ENCODE measurements at places on chromosomes 6 and 20. TPM values are rescaled to one million over a fixed set of nuclear protein-coding genes. Genes with fewer than 3 reads are reported as not detected.

Gene ARMH2
- total RNA-seq, result not detected

GRCh38 chr6:7628909-7629308, 38.9 kb downstream of the SNRNP48 start:
- H3K4me3 ChIP-seq, result no peak overlapping the region
- H3K4me1 ChIP-seq, result peaks cover 17% of the 10 kb centered on the region
- peaks cover 6% of the 10 kb centered on the region for H3K27me3 ChIP-seq
- no peak for DNase-seq

DNA sequence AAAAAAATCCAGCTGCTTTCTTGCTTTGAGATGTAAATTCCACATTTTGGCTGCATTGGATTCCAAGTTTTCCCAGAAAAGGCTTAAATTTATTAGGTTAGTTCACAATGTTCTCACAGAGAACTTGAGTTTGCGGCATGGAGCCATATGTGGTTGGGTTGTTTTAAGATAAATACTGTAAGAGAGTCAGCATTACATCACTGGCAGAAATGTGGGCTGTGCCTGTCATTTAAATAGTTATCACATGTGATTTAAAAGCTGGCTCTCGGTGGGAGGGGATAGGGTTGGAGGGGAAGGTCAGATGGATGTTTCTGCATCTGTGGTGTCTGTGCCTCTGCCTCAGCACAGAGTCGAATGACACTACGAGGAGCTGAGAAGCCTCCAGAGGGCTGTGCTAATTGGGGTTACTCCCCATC, 73.8 kb upstream of the SCP2D1 start:
- DNase-seq, result peak; percentile 70
- H3K36me3 ChIP-seq, result peaks cover 3% of the 10 kb centered on the region
- H3K27me3 ChIP-seq, result peaks cover 1% of the 10 kb centered on the region
- H3K4me3 ChIP-seq, result peak overlapping the region; percentile 79

DNA sequence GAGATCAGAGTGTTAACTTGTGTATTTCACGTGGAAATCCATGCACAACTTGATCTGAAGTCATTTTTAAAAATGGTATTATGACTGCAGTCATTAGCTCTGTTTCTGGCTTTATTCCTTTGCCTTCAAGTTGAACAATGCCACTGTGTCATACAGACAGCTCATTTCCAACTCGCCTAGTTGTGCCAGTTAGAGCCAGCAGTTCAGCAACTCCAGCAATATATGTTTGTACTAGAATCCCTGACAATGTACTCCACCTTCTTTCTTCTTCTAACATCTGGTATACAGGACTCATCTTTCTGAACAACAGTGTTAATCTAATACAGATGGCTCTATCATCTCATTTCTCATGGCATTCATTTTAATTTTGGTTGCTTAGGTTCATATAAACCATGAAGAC, 418.3 kb upstream of the POU3F2 start:
- no peak overlapping the region for H3K27ac ChIP-seq
- no peak overlapping the region for H3K4me3 ChIP-seq
- no peaks in the 10 kb centered on the region for H3K4me1 ChIP-seq

DNA sequence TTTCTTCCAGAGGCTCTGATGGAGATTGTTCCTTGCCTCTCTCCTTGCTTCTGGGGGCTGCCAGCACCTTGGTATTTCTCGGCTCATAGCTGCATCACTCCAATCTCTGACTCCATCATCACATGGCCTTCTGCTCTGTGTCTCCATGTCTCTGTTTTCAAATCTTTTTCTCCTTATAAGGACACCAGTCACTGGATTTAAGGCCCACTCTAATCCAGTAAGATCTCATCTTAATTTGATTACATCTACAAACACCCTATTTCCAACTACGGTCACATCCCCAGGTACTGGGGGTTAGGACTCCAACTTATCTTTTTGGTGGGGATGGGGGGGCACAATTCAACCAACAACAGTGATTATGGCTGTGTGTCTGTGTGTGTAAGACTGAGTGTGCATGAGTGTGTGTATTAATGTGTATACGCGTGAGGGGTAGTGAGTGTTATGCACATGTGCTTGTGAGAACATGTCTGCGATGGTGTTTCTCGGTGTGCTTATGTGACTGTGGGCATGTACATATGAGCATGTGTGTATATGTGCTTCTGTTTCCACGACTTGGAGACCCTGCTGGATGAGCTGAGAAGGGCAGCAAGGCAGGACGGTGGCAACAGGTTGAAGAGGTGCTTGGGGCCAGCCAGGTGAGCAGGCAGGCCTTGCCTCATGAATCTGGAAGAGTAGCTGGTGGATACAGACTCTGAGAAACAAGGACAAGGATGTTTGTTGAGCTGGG, 130.5 kb downstream of the MRPL14 start:
- H3K27me3 ChIP-seq, result no peaks in the 10 kb centered on the region
- H3K4me3 ChIP-seq, result no peak overlapping the region
- H3K36me3 ChIP-seq, result no peaks in the 10 kb centered on the region
- DNase-seq, result no peak
- peaks cover 20% of the 10 kb centered on the region for H3K4me1 ChIP-seq

- peaks cover 7% of the 10 kb centered on the region for H3K27me3 ChIP-seq
- no peak overlapping the region for H3K4me3 ChIP-seq
- H3K27ac ChIP-seq, result no peak overlapping the region
- no peak for DNase-seq
- no peaks in the 10 kb centered on the region for H3K36me3 ChIP-seq
Measured at GRCh38 chr6:90214461-90214860, 82.2 kb downstream of the BACH2 start.

- no peak for DNase-seq
- H3K4me1 ChIP-seq, result peaks cover 6% of the 10 kb centered on the region
- H3K27me3 ChIP-seq, result no peaks in the 10 kb centered on the region
- peaks cover 26% of the 10 kb centered on the region for H3K36me3 ChIP-seq
Measured at GRCh38 chr6:155534678-155535077, 79.0 kb upstream of the NOX3 start.

GRCh38 chr6:168647271-168647670, 206.3 kb downstream of the SMOC2 start:
- H3K4me3 ChIP-seq, result no peak overlapping the region
- no peak overlapping the region for H3K27ac ChIP-seq
- DNase-seq, result no peak
- no peaks in the 10 kb centered on the region for H3K4me1 ChIP-seq
- H3K27me3 ChIP-seq, result peaks cover 1% of the 10 kb centered on the region

DNA sequence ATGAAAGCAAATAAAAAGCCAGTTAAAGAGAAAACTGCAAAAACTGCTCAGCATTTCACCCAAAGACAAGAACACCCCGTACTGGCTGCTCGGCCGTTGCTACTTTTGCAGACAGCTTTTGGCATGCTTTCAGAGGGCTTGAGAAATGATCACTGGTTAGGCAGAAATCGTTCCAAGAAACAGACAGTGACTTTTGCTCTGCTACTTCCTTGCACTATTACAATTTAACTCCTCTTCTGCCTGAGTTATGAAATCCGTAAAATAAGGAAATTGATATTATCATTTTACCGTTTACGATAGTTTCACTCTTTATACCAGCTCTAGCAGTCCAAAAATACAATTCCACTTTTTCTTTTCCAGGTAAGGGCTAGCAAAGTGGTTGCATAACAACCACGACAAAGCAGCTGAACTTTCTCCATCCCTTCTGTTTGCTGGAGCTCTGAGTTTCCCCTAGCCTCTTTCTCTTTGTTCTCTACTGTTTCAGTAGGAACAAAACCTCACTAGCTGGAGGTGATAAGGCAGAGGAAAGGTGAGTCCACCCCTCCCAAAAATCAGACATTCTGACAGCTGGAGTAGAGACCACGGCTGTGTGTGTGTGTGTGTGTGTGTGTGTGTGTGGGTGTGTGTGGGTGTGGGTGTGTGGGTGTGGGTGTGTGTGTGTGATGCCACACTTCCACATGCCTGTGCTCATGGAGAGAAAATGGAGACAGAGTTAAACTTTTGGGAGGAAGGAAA, 191.8 kb upstream of the RREB1 start:
- peak overlapping the region; percentile 44 for H3K4me3 ChIP-seq
- peaks cover 8% of the 10 kb centered on the region for H3K4me1 ChIP-seq
- no peaks in the 10 kb centered on the region for H3K36me3 ChIP-seq
- peak; percentile 20 for DNase-seq

Gene MLIP
- total RNA-seq, result not detected

DNA sequence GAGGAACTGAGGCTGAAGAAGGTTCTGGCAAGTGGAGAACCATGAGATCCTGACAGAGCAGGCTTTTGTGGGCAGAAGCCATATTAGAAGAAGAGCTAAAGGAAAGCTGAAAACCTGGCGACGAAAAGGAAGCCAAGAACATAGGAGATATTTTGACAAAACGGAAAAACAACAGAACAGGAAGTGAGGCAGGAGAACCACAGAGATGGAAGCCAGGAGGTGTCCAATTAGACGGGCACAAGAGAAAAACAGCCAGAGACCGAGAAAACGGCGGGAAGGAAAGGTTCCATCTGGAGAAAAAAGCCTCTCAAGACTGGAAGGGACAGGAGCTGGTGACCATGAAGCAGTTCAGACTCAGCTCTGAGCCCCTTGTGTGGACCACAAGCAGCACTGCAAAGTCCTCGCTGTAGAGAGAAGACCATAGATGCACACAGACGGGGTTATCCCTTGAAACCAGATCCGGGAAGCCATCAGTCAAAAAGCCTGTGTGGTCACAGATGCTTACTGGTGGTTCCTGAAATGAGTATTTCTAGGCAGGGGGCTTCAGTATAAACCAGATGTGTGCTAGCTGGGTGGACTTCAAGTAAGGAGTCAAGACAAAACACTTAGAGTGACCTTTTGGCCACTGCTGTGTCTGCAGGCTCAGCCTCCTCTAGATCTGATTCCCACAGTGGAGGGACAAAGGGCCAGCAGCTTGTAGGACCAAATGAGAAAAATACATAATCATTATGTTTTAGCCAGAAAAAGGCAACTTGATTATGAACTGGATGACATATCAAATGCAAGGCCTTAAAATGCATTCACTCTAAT, 30.7 kb downstream of the SSR1 start:
- no peak overlapping the region for H3K4me3 ChIP-seq
- H3K4me1 ChIP-seq, result no peaks in the 10 kb centered on the region
- DNase-seq, result no peak

DNA sequence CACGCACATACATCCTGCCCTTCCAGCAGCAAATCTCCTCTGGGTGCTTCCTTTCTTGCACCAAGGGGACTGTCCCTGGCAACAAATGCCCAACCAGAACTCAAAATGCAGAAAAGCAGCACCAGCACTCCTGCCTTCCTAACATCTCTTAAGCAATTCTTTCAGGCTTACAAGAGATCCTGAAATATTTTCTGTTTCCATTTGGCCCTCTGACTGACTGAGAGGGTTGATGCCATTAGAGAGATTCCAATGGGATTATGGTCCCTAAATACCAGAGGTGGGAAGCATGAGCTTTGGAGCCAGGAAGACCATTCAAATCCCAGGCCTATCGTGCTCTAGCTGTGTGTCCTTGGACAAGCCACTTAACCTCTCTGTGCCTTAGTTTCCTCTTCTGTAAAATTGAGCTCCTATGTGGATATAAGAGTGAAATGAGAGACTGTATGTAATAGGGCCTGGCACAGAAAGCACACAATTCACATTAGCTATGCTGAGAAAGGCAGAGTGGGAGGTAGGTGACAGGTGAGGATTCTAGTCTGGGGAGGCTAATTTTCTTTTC, 56.8 kb downstream of the PRDM1 start:
- DNase-seq, result no peak
- H3K36me3 ChIP-seq, result no peaks in the 10 kb centered on the region
- H3K4me1 ChIP-seq, result peaks cover 39% of the 10 kb centered on the region
- H3K27me3 ChIP-seq, result peaks cover 4% of the 10 kb centered on the region

DNA sequence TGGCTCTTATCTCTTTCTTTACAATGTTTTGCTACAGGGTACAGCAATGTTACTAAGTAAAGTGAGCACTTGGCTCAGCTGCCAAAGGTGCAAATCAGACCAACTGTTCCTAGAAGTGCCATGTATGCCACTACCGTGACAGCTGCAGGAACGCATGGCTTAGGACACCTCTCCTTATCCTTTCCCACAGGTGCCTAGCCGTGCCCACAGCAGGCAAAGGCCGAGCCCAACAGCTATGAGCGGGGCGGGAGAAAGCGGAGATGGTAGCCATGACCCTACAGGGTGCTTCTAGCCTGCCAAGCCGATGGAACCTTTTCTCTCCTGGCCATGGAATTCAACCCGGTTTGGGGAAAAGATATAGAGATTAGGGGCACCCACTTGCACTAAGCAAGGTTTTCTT, 97.1 kb downstream of the FAXC start:
- no peak overlapping the region for H3K27ac ChIP-seq
- no peaks in the 10 kb centered on the region for H3K4me1 ChIP-seq
- H3K36me3 ChIP-seq, result no peaks in the 10 kb centered on the region

DNA sequence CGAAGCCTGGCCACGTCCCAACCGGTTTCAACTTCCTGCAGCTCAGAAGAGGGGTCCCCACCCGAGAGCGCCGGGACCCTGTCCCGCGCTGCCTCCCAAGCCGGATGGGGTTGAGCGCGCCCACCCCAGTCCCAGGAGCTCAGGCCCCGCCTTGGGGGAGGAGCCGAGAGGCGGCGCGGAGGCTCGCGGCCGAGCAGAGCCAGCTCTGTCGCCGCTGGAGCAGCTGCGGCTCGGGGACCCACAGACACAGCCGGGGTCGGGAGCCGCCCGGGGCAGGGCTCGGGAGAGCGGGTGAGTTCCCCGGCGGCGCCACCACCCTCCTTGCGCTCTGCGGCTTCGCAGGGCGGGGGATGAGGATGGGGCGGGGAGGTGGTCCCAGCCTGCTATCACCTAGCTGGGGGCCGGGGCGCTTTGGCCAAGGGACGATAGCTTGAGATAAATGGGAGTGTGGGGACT, at the start of gene PPP1R16B:
Gene PPP1R16B, plus strand, starts transcription at position 196 of the 456 bp plus-strand sequence. CDS start 30,229 bp downstream, outside the sequence.
- no peaks in the 10 kb centered on the region for H3K4me1 ChIP-seq
- no peak within 1 kb of the TSS for H3K4me3 ChIP-seq
- DNase-seq, result no peak
- H3K27ac ChIP-seq, result no peak within 1 kb of the TSS
- H3K27me3 ChIP-seq, result peaks cover 46% of the 10 kb centered on the region

DNA sequence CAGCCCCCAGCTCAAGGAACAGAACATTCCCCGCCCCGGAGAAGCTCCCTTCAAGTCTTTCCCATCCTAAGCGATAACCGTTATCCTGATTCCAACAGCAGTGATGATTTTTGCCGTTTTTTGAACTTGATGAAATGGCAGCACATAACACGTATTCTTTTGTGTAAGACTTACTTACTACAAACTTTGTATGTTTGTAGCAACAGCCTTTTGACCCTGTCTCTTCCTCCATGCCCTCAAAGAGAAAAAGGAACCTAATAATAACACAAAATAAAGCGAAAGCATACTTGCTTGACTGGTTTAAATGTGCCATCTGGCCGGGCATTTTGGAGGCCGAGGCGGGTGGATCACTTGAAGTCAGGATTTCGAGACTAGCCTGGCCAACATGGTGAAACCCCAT, 26.4 kb upstream of the SLC9A8 start:
- DNase-seq, result no peak
- no peaks in the 10 kb centered on the region for H3K36me3 ChIP-seq
- H3K4me3 ChIP-seq, result no peak overlapping the region
- peaks cover 26% of the 10 kb centered on the region for H3K4me1 ChIP-seq
- H3K27ac ChIP-seq, result no peak overlapping the region
- H3K27me3 ChIP-seq, result peaks cover 2% of the 10 kb centered on the region

DNA sequence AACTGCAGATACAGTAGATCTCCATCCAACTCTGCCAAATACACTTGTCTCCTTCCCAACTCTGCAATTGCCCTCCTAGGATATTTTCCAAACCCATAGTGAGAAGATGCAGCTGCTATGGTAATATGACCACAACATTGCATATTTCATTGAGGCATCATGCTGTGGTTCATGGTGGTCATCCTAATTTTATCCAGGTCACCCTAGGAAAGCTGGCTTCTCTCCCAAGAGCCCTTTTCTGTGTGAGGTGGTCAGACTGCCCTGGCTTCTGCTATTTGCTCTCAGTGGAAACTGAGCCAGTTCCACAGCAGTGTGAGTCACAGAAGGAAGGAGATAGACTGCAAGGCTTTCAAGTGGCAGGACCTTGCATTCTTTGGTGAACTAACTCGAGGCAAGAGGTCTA, 5.5 kb downstream of the OGFRL1 start:
- no peaks in the 10 kb centered on the region for H3K27me3 ChIP-seq
- H3K36me3 ChIP-seq, result peaks cover 63% of the 10 kb centered on the region
- H3K4me3 ChIP-seq, result peak overlapping the region; percentile 37
- peak overlapping the region; percentile 79 for H3K27ac ChIP-seq
- H3K4me1 ChIP-seq, result peaks cover 76% of the 10 kb centered on the region

Gene ZNF391
- 0.37 TPM for total RNA-seq

Gene RIPPLY2
- total RNA-seq, result not detected

All from HFFc6 (cell line).